LHCN-M2 (cell line): ENCODE measurements at places on chromosomes 13 and 19. TPM values are rescaled to one million over a fixed set of nuclear protein-coding genes. Genes with fewer than 3 reads are reported as not detected.
A peak's percentile ranks its signal among the peaks of the same experiment; 100 is the strongest.

LAIR1 gene
- not detected in 2 replicates for total RNA-seq

PLEKHA4 gene
- 21.3 and 27.8 TPM in 2 replicates for total RNA-seq

BST2 gene
- 0.69 TPM in 1 of 2 replicates, not detected in the other for total RNA-seq

DNMT1 gene
- 125 and 192 TPM in 2 replicates for total RNA-seq

DNA sequence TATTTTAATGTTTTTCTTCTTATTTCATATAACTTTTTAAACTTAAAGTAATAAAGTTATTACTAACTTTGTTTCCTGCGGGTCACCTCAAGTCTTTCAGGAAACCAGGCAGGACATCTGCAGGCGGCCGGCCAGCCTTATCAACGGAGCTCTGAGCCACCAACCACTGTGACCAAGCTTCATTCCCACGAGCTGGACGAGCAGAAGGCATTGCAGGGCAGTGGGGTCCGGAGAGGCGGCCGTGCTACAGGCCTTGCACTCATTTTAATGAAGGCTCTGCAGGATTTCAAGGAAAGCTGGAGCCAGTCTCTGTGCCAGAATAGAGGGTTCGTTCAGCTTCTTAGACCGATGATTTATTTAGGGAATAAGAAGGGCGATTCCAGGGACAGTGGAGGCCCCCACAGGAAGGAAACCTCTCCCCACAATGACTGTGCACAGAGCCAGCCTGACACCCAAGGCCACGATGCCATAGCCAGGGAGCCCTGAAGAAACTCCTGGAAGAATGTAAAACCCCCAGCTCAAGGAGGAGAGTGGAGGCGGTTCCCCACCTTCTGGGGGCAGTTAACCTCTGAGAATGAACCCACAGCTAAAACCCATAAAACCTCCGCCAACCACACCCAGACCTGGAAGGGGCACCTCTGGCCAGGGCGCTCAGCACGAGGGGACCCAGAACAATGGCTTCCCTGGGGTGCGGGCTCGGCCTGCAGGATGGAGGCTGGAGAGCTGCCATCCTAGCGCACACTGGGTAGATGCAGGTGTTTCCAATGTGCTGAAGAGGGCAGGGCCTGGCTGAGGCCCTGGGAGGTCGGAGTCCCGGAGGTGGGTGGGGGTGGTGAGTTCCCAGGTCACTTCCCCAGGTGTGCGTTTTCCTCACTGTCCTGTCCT, 75.0 kb downstream of the RASA3 start:
- no peak for DNase-seq

DNA sequence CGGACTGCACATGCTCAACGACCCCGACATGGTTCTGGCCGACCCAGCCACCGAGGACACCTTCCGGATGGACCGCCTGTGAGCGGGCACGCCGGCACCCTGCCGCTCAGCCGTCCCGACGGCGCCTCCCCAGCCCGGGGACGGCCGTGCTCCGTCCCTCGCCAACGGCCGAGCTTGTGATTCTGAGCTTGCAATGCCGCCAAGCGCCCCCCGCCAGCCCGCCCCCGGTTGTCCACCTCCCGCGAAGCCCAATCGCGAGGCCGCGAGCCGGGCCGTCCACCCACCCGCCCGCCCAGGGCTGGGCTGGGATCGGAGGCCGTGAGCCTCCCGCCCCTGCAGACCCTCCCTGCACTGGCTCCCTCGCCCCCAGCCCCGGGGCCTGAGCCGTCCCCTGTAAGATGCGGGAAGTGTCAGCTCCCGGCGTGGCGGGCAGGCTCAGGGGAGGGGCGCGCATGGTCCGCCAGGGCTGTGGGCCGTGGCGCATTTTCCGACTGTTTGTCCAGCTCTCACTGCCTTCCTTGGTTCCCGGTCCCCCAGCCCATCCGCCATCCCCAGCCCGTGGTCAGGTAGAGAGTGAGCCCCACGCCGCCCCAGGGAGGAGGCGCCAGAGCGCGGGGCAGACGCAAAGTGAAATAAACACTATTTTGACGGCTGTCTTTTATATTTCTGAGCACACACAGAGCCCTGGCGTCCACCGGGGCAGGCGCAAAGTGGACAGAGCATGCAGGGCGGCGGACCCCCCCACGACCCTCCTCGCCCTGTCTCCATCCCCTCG, 13.6 kb downstream of the COMP start:
- no peak for DNase-seq

DNA sequence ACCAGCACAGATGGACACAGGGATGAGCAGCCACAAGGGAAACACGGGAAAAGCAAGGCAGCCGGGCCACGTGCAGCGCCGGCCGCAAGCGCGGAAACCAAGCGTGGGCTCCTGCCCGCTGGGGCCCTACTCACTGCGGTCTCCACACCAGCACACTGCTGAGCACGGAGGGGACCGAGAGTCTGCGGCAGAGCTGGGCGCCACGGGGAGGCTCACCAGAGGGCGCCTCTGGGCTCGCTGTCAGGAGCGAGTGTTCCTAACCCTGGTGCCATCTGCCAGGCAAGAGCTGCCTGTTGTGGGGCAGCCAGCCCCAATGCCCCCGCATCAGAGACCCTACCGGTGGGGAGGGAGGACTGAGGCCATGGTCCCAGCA, 26.5 kb downstream of the MPND start:
- DNase-seq = no peak

GRCh38 chr13:22561581-22561980, 619.2 kb upstream of the SGCG start:
- peak; percentile 64 for DNase-seq

- no peak for DNase-seq
Measured at GRCh38 chr13:96091164-96092117, 1.5 kb downstream of the HS6ST3 start.

- no peak for DNase-seq
Measured at GRCh38 chr19:982567-983170, 1.5 kb upstream of the WDR18 start.

- DNase-seq = no peak
Measured at GRCh38 chr13:114147803-114148520, 15.5 kb upstream of the RASA3 start.

DNA sequence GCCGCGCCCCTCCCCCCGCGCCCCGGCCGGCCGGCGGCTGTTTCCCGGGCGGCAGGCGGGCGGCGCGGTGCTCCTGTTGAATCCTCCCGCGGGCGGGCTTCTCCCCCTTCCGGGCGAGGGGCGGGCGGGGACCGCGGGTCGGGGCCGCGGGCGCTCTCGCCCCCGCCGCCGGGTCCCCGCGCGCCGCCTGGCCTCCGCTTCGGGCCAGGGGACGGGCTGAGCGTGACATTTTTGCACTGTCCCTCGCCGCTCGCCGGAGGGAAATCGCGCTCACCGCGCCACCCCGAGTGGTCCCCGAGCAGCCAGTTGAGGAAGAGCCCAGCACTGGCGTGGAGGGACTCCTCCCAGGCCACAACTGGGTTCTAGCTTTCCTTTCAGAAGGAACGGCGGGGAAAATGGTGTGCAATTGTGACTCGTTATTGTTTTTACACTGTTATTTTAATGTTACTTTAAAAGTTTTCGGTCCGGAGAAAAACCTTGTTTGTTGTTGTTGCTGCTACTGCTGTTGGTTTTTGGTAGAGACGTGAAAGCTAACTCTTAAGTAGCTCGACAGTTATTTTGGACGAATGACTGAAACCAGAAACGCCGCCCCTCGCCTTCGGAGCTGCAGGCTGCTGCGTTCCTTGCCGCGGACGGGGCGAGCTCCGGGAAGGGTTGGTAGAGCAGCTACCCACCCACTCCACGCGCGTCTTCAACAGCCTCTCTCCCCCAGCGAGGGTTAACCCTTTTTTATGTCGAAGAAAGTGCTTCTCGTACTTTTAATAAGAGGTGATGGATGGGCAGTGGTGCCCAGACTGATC, 959 bp downstream of the PDS5B start:
- DNase-seq = peak; percentile 53
